NCI-H1048 (cell line): ENCODE measurements at places on chromosomes 5 and 9.

DNA sequence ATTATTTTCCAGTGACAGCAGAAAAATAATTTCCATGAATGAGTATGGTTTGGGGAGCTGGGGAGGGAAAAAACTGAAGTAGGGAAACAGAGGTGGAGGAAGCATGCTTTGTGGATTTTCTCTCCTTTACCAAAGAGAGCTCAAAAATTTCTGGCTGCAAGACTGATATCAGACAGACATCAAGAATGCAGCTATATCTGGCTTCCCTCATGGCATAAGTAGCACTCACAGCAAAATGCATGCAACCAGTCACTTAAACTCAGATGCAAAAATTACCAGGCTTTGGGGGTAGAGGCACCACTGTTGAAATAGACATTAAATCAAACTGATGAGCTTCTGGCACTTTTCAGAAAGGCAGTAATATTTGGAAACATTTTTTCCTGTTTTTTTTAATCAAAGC is 196.9 kb downstream of the TSSK1B start:
- DNase-seq: no peak

- no peak for DNase-seq
Measured at GRCh38 chr9:115747731-115748130, 405.9 kb upstream of the PAPPA start.

DNA sequence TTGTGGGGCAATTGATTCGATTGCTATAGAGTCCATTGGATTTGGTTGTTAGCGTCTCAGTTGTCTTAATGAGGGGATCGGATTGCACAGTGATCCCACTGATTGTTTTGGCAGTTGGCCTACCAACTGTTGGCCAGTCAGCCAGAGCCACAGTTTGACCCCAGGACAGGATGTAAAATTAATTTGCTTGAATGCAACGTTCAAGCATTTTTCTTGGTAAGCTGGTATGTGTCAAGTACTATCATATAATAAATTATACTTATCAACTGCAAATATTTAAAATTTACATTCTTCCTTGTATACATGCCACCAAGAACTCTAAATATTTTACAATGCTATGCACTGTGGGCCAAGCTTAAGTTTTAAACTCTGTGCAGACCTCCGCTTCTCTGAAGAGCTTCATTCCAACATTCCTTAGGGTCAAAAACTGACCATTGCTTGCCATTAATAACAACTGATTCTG is 80.4 kb upstream of the OSMR start:
- no peak for DNase-seq

GRCh38 chr5:176824604-176825003 is 14.2 kb downstream of the UNC5A start:
- DNase-seq: no peak

GRCh38 chr5:78995521-78996007 is 10.5 kb upstream of the ARSB start:
- DNase-seq: no peak

GRCh38 chr9:74556685-74557084 is 59.5 kb downstream of the RORB start:
- no peak for DNase-seq

GRCh38 chr9:72355153-72355552 is 9.9 kb downstream of the ZFAND5 start:
- DNase-seq: no peak

DNA sequence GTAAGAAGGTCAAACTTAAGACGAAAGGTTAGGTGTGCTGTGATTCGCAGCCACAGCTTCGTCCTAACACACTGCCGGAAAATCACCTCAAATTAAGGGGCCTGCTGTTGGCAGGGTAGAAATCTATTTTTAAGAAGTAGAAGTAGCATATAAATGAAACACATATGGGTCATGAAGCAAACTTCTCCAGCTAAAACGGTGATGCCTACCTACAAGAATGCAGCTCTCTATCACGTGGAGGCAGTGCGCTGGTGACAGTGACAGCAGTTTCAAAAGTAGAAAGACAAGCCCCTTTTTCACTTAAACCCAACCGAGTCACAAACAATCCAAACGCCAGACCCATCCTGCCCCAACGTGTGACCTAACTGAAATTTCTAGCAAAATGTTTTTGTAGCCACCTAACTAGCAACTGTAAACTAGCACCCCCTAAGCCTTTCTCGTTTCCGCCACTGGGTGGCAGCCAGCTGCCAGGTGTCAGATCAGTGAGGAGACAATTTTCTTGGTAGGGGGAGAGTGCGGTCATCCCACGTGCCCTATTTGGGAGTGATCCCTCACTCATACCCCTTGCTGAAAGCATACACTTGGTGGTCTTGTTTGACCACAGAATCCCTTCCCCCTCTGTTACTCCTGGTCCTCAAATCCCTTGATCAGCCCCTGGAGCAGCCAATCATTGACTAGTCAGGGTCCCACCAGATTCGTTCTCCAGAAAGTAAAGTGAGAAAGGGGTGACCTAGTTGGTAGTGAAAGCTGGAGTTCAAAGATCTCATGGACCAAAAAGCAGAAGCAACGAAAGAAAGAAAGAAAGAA is 71.8 kb upstream of the MAMDC2 start:
- DNase-seq: no peak

GRCh38 chr5:163789870-163790269 is 284.5 kb downstream of the MAT2B start:
- no peak for DNase-seq

GRCh38 chr5:96924016-96924443 is 11.8 kb upstream of the LNPEP start:
- no peak for DNase-seq

DNA sequence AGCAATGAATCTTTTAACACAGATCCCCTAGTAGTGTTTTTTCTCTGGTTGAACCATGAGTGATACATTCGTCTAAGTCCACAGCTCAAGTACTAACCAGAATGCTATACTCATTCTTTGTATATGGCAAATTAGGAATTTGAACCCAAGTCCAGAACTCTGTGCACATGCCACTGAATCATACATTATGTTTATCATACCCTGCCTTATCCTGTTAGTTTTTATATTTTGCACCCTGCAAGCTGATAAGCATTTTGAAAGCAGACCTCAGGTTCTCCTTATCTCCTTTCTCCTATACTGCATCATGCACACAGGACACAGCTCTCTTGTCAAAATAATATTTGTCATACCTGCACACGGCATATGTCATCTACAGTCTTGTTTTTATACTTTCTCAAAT is 54.6 kb upstream of the ELL2 start:
- no peak for DNase-seq

DNA sequence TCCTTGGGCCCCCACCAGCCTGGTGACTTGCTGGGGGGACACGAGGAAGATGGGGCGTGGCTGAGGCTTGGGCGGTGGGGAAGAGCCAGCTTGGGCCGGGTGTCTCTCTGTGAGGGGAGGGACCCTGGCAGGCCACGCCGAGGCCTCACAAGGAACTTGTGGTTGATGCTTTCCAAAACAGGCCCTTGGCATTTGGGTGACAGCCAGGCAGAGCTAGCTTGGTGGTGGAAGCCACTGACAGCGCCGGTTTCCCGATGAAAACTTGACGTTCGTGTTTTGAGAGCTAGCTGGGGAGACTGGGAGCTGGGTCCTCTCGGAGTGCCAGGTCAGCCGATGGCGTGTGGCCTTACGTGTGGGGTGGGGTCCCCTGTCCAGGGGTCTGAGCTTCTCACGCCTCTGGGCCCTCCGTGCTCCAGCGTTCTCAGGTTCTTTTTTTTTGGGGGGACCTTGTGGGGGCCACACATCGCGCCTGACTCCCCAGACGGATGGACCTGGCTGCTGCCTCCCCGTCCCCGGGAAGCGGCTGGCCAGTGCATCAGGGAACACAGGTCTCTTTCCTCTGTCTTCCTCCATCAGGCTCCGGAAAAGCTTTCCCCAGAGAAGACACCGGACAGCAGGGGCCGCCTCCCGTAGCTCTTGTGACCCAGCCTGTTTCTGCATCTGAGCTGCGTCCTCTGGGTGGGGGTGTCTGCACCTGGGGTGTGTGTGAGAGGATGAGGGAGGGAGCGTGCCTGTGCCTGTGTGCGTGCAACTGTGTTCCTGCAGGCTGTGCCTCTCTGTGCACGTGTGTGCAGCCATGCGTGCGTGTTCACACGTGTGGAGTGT is 129.3 kb upstream of the LPCAT1 start:
- DNase-seq: no peak

GRCh38 chr5:122944051-122944450 is 92.5 kb downstream of the PPIC start:
- DNase-seq: no peak

- no peak for DNase-seq
Measured at GRCh38 chr9:16154521-16155078, 601.8 kb downstream of the CCDC171 start.

DNA sequence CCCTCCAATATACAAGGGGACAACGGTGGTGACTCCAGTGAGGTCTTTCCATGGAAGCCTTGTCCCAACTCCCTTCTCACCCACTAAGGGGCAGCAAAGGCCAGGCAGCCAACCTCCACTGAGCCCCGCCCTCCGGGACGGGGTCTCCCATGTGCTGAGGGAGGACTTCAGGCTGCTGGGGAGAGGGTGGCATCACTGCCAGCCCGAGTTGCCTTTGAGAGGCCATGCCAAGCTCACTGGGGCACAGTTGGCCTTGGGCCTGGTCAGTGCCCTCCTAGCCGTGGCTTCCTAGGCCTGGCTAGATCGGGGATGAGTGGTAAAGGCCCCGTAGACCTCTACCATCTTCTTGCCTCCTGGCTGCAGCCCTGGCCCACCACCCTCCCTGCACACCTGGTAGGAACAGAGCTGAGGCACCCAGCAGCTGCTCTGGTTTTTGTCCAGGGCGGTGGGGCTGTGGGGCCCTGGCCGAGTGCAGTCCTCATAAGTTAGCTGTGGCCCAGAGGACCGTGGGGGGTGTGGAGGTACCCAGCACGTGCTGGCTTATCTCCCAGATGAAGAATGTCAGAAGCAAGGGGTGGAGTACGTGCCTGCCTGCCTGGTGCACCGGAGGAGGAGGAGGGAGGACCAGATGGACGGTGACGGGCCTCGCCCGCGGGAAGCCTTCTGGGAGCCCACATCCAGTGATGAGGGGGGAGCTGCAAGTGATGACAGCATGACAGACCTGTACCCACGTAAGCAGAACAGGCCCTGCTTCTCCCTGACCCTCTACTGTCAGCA is 3.2 kb downstream of the SURF2 start:
- DNase-seq: no peak

- peak; percentile 29 for DNase-seq
Measured at GRCh38 chr9:127214421-127215267, 49.9 kb upstream of the GARNL3 start.

- DNase-seq: no peak
Measured at GRCh38 chr9:78644359-78644758, 347.4 kb downstream of the PSAT1 start.

- DNase-seq: no peak
Measured at GRCh38 chr5:25441810-25442209, 797.0 kb upstream of the CDH10 start.

DNA sequence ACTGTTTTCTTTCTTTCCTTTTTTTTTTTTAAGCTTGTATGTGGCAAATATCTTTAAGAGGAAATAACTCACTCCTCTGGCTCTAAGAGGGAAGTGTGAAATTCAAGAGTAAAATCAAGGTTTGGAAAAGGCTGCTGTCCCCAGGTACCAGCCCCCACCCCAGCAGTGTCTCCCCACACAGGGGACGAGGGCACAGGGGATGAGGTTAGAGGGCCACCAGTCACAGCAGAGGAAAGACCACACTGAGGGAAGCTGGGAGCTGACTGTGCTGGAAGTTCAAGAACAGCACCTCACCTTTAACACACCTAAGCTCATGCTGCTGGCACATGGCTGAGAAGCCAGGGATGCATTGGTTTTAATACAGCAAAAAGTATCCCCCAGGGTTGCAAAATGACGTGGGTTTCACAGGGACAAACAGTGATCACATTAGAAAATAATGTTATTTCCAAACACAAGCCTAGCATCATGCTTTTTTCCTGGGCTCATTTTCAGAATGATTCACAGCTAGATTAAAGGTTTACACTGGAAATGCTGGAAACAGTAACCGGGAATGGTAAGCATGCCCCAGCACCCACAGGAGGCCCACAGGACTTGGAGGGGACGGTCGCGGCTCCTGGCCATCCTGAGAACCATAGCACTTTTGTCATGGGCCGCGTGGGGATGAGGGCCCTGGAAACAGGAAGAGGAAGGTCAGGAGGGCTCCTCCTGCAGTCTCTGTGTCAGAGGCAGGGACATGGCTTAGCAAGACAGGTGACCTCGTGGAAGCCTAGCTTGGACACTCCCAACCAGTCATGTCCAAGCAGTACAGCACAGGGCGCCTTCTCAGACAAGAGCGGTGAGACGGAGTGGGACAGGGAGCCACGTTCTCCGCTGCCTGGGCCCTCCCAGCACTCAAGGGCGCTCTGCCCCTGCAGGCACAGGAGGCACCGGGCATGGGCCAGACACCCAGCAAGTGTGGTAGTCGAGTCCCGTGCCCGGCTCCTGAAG is 6.9 kb downstream of the LPCAT1 start:
- DNase-seq: no peak

DNA sequence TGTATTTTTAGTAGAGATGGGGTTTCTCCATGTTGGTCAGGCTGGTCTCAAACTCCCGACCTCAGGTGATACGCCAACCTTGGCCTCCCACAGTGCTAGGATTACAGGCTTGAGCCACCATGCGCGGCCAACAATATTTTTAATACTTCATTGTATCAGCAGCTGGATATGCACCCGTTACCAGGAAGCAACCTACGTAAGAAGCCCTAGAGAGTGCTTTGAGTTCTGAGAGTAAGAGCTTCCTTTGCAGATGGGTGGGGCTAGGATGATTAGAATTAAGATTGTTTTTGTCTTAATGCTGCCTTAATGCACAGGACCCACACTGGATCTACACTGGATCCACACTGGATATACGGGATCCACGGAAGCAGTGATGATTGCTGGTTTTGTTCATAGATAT is 123.9 kb upstream of the ABCA1 start:
- no peak for DNase-seq

GRCh38 chr9:125774106-125774505 is 26.9 kb downstream of the PBX3 start:
- no peak for DNase-seq

DNA sequence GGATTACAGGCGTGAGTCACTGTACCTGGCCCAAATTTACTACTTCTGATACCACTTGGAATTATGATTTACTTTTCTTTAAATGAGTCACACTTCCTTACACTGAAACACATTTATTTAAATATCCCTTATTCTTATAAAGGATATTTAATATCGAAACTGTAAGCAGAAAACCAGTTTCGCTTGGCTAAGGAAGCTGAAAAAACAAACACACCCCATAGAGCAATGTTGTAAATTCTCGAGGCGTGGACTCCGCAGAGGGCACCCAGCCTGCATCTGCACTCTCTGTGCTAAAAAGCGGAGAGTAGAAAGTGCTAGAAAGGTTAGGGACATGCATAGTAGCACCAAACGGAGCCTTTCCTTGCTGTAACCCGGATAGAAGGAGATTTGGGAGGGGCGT is 86.5 kb downstream of the HMCN2 start:
- DNase-seq: no peak

DNA sequence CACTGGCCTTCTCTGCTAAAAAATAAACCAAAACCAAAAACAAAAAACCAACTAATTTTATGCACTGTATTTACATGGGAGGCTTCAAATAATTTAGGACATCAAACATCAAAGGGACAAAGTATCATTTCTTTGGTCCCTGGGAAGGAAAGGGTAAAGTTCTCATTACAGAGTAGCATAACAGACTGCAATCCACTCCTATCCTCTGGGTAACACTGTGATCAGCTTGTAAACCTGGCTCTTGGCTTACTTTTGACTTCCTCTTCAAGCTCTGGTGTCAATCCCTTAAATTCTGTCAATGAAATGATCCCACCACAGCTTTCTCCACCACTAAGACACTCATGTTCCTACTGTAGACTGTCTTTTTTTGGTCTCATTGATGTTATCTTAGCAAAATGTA is 69.8 kb upstream of the VCAN start:
- no peak for DNase-seq
